ENCODE measurements at places on chromosomes 16 and 17.

DNA sequence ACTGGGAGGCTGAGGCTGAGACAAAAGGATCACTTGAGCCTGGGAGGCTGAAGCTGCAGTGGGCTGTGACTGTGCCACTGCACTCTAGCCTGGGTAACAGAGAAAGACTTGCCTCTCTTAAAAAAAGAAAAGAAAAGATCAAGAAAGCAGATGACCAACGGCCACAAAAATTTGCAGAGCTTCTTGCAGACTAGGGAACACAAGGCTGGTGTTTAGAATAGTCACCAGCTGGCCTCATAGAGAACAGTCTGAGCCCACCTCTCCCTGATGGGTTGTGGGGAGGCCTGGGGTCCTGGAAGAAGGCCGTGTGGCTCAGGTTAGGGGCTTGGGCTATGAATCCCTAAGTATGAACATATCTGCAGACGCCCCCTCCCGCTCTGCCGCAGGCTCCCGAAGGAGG, 73.7 kb upstream of the MED9 start:
- DNase-seq = no peak

GRCh38 chr16:57798953-57799599, 3.2 kb downstream of the KIFC3 start:
- no peak for DNase-seq

DNA sequence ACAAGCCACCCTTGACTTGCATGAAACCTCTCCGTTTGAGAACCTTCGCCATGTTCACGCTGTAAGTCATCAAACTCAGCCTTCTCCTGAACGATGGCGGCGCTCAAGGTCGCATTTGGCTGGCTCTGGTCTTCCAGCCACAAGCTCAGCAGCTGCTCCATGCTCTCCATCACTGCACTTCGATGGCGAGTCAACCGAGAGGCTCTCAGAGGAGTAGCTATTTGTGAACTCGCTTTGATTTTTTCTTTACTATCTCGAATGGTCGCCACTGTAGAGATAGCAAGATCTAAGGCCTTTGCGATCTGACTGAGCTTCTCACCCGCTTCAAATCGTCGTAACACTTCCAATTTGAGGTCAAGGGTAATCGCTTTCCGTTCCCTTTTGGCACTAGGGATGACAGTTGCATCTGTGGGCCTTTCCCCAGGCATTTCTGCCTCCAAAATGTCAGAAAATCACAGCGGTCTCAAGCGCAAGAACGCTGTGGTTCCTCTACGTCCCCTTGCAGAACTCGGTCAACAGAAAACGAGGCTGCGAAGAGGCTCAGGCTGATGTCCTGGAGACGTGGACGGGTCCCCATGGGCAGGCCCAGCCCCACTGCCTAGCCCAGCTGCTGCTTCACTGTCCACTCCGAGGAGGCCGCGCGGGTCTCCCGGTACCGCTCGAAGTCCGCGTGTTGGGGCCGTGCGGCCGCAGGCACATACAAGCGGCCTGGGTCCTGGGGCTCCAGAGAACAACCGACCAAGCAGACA, 23.1 kb downstream of the DEF8 start:
- DNase-seq = no peak

GRCh38 chr17:82396601-82397435, 21.3 kb upstream of the HEXD start:
- DNase-seq = no peak

DNA sequence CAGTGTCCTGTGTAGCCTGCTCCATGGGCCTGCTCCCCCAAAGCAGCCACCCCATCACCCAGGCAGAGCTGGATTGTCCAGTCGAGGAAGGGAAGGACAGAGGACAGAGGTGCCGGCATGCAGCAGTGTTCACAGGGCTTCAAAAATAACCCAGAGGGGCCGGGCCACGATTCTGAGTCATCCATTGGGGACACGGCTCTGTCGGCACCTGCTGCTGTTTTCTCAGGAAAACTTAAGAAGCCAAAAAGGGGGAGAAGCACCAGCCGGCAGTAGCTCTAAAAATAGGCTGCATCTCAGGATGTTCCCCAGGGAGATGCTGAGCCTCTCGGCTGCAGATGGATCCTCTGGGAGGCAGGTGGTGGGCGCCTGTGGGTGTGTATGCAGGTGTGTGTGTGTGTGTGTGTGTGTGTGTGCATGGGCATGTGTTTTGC, 1.6 kb downstream of the CA7 start:
- no peak for DNase-seq

GRCh38 chr16:83689385-83689831, 118.4 kb upstream of the HSBP1 start:
- no peak for DNase-seq

- DNase-seq = no peak
Observed at GRCh38 chr16:82832821-82833220, 206.1 kb downstream of the CDH13 start.

DNA sequence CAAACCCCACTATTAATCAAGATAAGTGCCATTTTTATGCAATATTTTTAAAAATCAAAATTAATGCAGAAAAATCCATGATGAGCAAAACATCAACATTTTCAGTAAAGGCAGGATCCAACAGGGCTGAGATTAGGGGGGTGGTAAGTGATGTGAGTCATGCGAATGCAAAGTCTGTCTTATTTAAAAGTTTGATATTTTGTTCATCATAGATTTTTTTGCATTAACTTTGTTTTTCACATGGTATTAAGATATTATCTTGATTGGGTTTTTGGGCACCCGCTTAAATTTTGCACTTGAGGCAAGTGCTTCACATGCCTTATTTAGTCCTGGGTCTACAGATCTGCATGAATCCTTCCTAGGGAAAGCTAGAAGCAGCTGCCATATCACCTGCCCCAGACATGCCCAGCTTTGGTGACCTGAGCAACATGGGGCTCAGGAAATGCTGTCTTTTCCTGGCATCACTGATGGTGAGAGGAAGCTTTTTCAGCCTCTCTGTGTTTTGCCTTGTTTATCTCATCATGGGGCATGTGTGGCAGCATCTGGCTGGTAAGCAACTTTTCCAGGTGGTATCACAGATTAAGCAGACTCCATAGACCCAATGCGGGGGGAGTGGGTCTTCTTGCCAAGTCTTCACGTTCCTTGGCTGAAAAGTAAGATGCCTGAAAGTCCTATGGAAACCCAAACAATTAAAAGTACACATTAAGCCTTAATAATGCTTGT, 57.6 kb upstream of the NFAT5 start:
- DNase-seq = no peak

DNA sequence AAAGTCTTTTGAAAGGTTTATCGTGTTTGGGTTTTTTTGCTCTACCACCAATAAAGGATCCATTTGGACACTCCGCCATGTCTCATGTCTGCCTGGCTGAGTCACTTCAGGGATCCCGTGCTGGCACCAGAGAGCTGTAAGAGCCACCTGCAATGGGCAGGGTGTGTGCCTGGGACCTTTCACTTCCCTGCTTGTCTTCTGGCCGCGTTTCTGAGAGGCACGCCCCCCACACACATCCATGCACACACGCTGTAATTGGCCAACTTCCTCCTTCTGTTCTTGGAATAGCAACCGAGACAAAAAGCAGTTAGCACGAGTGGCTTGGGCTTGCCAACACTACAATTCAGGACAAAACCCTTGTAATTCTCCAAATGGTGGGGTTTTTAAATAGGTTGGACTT, 9.8 kb upstream of the SOST start:
- no peak for DNase-seq

- no peak for DNase-seq
Observed at GRCh38 chr17:27669850-27670249, 38.9 kb downstream of the LGALS9 start.

DNA sequence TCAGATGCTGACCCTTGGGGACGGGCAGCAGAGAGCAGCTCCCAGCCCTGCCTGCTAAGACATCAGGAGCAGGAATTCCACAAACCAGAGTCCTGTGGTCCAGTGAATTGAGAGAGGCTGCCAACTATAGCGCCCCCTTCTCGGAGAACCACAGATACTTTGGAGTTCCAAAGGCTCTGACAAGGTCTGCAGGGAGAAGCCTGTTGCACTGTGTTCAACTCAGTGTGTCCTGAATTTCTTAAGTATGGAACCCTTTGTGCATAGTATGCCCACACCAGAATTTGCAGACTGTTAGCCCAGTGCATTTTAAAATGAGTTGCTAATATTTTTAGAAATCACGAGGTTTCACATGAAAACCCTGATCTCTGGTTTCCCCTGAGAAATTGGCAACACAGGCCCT, 223.4 kb downstream of the KATNIP start:
- DNase-seq = no peak

- no peak for DNase-seq
Observed at GRCh38 chr17:81958633-81959342, 2.2 kb downstream of the NOTUM start.

DNA sequence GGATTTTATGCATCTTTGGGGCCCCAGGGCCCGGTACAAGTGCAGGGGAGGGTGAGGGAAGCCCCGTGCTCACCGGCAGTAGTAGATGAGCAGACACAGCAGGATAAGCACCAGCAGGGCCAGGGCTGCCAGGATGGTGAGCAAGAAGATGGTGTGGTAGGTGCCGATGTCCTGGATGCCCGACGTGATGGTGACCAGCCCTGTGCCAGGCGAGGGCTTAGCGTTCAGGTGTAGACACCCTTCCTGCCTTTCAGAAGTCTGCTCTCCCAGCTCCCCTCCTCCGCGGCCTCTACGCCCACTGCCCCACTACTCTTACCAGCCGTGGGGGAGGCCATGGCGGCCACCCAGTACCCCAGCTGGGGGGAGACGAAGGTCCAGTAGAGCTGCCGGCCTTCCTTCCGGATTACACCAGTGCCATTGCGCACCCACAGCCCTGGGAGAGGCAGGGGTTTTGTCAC, 8.0 kb downstream of the FAM171A2 start:
- DNase-seq = no peak

- DNase-seq = no peak
Observed at GRCh38 chr17:37608351-37609169, 658 bp downstream of the SYNRG start.

DNA sequence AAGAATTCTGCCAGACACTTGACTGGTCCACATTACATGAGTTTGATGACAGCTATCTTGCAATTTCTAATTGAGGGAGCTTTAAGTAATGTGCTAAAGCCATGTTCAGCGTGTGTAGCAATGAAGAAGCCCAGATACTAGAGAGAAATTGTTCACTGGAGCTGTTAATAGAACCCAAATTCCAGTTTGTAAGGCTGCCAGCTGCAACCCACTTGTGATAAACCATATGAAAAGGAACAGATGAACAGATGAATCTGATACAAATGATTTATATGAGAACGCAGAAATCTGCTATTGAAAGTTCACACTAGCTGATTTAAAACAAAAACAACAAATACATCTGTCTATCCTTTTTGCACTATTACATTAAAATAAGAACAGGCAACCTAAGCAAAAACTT, 6.2 kb downstream of the NACA2 start:
- DNase-seq = no peak

DNA sequence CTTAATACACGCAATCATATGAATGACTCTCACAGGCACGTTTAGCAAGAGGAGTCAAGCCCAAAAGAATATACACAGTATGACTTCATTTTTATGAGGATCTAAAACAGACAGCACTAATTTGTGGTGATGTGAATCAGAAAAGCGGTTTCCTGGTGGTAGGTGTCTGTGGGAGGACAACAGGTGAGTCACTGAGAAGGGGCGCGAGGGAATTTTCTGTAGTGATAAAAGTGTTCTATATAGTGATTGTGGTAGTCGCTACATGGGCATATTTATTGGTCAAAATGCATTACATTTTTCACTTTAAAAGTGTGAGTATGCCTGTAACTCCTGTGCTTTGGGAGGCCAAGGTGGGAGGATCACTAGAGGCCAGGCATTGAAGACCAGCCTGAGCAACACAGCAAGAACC, 7.6 kb upstream of the TNRC6A start:
- no peak for DNase-seq

GRCh38 chr17:2366747-2367494, 29.6 kb downstream of the SGSM2 start:
- DNase-seq = no peak

DNA sequence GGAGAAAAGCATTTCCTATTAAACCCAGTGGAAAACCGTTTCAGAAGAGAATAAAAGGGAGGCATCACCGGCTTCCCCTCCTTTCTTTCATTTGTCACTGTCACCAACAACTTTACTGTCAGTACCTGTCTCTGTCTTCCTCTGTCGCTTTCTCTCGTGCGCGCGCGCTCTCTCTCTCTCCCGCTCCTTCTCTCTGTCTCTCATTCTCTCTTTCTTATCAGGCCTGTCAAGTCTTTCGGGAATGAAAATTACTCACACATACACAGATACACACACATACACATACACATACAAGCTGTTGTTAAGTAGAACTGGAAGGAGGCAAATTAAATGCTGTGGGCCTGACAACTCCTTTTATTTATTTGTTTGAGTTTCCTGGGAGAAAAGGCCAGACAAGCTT, 17.6 kb downstream of the MYOCD start:
- DNase-seq = no peak

- no peak for DNase-seq
Observed at GRCh38 chr16:48143812-48144368, 11.9 kb downstream of the ABCC12 start.

- no peak for DNase-seq
Observed at GRCh38 chr17:43515656-43516055, 30.5 kb downstream of the ETV4 start.

DNA sequence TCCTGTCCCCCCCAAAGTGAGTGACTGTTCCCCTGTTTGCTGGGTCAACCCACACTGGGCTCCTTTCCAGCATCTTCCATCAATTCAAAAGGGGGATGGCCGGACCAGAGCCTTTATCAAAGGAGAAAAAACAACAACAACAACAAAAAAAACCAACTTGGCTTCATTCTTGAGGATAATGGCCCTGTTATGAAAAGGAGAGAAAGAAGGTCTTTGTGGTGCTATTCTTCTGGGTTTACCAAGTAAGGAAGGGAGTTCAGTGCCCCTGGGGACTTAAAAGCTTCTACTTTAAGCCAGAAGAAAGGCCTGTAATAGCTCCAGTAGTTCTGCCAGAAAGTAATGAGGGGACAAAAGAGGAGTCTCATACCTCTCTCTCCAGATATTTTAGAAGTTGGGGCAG, 71.5 kb downstream of the RGS9 start:
- DNase-seq = no peak

DNA sequence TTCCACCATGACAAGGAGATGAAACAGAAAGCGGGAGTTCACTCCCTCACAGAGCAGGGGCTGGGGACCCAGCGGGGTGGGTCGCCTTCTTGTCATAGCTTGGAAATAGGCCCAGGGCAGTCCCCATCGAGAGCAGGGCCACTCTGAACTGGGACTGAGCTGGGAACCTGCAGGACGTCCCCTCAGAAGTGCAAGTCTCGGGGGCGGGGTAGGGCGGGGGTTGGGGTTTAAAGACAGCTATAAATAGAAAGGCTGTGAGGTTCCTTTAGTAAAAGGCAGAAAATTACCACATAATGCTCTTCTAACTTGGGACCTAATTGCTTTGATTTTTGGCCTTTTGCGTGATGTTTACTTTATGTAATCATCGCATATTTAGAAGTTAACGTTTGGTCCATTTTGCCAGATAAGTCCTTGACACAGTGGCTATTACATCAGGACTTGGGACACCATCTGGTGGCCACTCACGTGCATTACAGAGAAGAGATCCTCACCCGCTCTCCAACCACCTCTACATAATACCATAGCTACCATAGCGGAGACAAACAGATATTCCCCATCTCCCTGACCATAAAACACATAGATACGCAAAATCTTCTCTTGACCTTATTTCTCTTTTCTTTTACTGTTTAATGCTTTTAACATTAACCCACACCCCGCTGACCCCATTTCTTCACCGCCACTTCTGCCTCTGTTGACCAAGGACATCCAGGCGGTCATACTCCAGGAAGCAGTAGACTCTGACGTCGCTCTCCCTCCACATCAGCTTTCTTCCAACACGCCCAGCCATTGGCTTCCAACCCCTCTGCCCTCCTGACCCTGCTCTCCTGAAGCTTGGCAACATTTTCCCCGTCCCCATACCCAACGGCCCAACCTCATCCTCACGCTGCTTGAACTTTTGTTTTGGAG, 27.5 kb upstream of the PIK3R6 start:
- no peak for DNase-seq

- DNase-seq = no peak
Observed at GRCh38 chr17:39800540-39800939, 62.8 kb downstream of the GRB7 start.
